CD4-positive, alpha-beta T cell (primary cell): ENCODE measurements at places on chromosomes 16 and 17.

DNA sequence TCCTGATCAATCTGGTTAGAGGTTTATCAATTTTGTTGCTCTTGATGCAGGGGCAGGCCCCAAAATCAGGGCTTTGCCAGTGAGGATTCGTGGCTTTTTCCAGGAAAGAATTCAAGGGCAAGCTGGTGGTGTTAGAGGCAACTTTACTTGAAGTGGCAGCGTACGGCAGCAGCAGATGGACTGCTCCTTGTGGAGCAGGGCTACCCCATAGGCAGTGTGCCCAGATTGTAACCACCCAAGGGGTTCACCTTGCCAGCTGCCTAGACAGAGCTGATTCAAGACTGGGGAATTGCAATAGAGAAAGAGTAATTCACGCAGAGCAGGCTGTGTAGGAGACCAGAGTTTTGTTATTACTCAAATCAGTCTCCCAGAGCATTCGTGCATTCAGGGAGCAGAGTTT is 16.7 kb downstream of the DRC7 start:
- DNase-seq, result no peak
- H3K27me3 ChIP-seq, result peaks cover 3% of the 10 kb centered on the region
- no peak overlapping the region for H3K4me3 ChIP-seq
- H3K4me1 ChIP-seq, result no peaks in the 10 kb centered on the region

DNA sequence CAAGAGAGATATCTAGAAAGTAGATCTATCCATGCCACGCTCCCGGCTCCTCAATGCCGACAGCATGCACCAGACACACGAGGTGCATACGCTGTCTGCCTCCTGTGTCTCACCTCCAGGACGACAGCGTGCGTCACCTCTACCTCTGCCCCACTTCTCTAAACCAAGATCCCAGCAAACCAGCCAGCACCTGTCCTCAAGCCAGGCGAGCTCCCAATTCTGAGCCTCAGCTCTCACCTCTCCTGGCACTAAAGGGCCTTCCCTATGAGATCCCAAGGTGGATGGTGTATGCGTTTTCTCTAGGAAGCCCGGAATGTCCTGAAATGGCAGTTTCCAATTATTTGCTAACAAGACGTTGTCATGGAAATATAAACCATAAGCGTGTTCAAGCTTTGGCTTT is 36.2 kb upstream of the RCVRN start:
- H3K4me3 ChIP-seq, result no peak overlapping the region
- H3K27me3 ChIP-seq, result no peaks in the 10 kb centered on the region
- DNase-seq, result no peak
- H3K27ac ChIP-seq, result no peak overlapping the region
- no peaks in the 10 kb centered on the region for H3K4me1 ChIP-seq

GRCh38 chr17:9229160-9229825 is 208.0 kb downstream of the NTN1 start:
- no peak for DNase-seq
- H3K36me3 ChIP-seq, result no peaks in the 10 kb centered on the region
- no peak overlapping the region for H3K27ac ChIP-seq
- peaks cover 5% of the 10 kb centered on the region for H3K27me3 ChIP-seq
- peaks cover 14% of the 10 kb centered on the region for H3K4me1 ChIP-seq

- peak; percentile 64 for DNase-seq
- no peaks in the 10 kb centered on the region for H3K27me3 ChIP-seq
- H3K36me3 ChIP-seq, result no peaks in the 10 kb centered on the region
- peak overlapping the region; percentile 7 for H3K27ac ChIP-seq
- H3K4me1 ChIP-seq, result peaks cover 3% of the 10 kb centered on the region
These were observed 22.6 kb upstream of the MPHOSPH6 start for GRCh38 chr16:82192665-82193064.

DNA sequence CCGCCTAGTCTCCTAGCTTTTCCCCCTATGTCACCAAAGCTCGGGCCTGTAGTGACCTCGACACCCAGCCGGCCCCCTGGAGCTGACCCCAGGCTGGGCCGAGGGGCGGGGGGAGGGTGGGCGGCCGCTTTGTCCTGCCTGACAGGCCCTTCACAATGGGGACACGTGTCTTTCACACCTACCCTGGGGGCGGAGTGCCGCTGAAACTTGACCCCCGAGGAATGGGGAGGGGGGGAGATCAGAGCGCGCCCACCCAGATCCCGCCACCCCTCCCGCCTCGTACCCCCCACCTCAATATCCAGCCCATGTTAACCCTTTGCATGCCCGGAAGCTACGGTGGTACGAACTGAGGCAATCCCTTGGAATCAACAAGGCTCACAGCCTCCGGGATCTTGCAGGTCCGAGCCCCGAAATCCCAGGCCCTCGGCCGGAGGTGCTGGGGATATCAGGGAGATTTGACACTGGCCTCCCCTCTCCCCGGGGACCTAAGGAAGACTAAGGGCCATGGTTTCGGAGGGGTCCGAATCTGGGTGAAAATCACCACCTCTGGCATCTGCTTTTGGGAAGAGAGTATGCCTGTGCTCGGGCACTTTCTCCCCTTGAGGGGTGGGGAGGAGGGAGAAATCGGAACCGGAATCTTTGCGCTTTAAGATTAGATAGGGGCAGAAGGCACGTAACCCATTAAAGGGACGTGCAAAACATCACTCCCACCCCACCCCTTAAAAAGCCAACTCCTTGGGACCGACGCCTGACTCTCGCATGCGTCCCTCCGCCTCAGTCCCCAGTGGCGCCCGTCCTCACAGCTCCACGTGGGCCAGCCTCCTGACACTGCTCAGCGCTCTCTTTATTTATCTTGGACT is 2.6 kb downstream of the NOG start:
- H3K4me3 ChIP-seq, result peak overlapping the region; percentile 65
- H3K27me3 ChIP-seq, result peaks cover 19% of the 10 kb centered on the region
- no peaks in the 10 kb centered on the region for H3K36me3 ChIP-seq
- peak overlapping the region; percentile 69 for H3K27ac ChIP-seq
- H3K4me1 ChIP-seq, result peaks cover 63% of the 10 kb centered on the region

GRCh38 chr16:85051683-85052082 is 24.1 kb downstream of the KIAA0513 start:
- DNase-seq, result no peak
- no peaks in the 10 kb centered on the region for H3K36me3 ChIP-seq

DNA sequence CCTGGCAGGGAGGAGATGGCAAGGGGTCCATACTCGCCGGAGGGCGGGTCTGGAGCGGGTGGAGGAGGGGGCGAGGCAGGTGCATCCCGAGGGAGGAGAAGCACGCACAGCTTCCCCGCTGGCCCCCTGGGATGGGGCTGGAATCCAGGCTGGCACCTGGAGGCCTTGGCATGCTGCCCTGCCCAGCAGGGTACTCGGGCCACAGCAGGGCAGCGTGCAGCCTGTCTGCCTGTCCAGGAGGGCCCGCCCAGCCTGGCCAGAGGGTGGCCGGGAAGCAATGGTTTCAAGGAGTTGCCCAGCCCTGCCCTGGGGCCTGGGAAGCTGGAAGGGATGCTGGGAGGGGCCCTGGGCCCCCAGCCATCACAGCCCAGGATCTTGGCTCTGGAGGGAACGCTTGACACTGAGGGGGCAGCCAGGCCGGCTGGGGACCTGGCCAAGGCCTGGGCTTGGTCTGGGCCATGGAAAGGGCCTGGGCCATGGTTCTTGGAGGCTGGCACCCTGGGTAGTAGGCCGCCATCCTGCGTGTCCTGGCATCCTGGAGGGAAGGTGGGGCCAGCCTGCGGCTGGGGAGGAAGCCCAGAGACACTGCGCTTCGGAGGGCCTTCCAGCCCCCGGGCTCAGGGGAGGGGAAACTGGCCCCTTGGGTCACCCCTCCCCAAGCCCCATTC is 1.1 kb downstream of the GLIS2 start:
- no peak for DNase-seq

DNA sequence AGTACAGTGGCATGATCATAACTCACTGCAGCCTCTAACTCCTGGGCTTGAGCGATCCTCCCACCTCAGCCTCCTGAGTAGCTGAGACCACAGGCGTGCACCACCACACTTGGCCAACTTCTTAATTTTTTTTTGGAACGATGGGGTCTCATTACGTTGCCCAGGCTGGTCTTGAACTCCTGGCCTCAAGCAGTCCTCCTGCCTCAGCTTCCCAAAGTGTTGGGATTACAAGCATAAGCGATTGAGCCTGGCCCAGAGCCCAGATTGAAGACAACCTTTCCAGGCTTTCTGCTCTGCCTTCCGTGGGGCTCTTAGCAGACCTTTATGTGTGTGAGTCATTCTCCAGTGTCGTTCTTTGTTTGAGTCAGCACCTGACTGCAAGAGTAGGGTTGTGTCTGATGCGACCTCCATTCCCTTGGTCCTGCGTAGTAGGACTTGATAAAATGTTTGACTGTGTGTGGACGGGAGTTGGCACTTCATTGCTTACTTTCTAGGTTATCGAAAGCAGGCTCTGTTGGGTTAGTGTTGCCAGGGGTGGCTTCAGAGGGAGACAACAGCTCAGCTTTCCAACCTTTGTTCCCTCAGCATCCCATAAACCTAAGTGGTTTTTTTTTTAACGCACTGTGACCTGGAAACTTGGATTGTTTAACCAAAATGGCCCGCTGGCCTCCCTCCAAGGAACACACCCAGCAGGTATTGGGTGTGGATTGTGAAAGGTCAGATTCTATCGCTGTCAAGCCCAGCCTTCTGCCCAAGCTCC is 26.4 kb downstream of the EEF2K start:
- H3K27ac ChIP-seq, result no peak overlapping the region
- DNase-seq, result no peak
- H3K36me3 ChIP-seq, result no peaks in the 10 kb centered on the region
- no peaks in the 10 kb centered on the region for H3K27me3 ChIP-seq
- H3K4me1 ChIP-seq, result no peaks in the 10 kb centered on the region

DNA sequence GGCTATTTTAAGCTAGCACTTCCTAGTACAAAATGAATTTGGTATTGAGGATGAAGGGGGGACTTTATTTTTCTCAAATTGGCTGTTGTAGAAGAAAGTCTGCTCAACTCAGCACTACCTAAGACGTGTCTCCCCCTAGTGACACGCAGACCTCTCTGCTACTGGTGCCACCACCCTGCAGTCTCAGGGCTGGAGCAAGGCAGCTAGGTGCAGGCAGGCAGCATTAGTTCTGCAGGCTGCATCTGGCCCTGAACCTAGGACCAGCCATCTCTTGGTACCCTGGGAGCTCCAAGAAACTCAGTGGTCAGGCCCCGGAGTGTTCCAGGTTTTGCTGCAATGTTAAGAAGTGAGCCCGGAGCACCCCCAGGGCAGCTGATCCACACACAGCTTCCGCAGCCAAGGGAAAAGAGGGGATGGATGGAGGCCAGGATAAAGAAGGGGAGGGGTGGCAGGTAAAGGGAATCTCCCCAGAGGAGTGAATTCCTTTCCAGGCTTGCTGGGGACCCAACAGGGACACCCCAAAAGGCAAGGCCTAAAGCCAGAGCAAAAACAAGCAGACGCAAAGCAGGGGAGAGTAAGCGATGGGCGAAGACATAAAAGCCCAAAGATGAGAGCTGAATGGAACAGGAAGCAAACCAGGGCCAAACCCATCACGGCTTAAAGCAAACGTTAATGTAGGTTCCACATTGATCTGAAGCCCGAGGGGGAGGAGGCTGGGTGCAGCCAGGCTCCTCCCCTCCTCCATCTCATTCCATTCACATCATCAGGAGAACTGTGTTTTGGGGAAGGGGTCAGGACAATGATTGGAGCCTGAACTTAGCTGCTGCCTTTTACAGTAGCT is 200.5 kb downstream of the ZFHX3 start:
- DNase-seq, result no peak
- H3K27me3 ChIP-seq, result no peaks in the 10 kb centered on the region
- H3K4me1 ChIP-seq, result peaks cover 6% of the 10 kb centered on the region
- H3K4me3 ChIP-seq, result no peak overlapping the region
- H3K27ac ChIP-seq, result no peak overlapping the region
- no peaks in the 10 kb centered on the region for H3K36me3 ChIP-seq

GRCh38 chr17:41917679-41918313 is 955 bp downstream of the ACLY start:
- peak overlapping the region; percentile 90 for H3K4me3 ChIP-seq
- no peaks in the 10 kb centered on the region for H3K27me3 ChIP-seq
- peak; percentile 37 for DNase-seq
- peaks cover 23% of the 10 kb centered on the region for H3K36me3 ChIP-seq

DNA sequence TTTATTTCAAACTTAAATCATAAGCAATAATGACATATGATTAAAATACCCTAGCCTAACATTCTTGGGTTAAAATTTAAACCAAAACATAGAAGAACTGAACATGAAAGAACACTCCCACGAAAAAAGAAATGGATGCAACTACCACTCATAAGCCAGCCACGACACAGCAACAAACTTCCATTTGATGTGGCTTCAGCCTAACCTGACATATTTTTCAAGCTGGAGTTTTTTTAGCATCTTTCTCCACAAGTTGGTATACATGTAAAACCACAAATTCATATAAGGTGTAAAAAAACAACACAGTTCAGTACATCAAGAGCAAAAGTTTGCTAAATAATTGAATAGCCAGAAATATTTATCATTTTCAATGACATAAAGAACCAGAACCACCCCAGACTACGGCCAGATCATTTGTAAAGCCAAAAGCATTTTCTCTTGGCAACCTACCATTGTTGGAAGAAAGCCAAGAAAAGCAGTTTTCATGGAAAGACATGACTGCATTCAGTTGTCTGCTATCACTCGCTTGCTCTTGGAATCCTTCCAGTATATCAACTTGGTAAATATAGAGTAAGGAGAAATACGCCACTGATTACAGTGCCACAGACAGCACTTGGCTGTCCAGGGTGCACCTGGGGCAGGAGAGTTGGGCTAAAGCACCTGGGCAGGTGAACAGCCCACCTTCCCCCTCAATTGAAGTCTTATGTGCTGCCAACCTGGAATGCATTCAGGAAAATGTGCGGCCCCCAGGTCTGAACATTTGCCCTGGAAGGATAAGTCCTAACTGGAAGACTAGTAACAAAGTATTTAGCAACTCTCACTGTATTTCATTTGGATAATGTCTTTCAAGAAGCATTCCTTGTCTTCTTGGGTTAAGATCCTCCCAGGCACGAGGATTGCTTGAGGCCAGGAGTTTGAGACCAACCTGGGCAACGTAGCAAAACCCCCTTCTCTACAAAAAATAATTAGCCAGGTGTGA is 60.5 kb downstream of the CREBBP start:
- peaks cover 84% of the 10 kb centered on the region for H3K4me1 ChIP-seq
- DNase-seq, result no peak
- H3K4me3 ChIP-seq, result no peak overlapping the region
- H3K27ac ChIP-seq, result no peak overlapping the region
- no peaks in the 10 kb centered on the region for H3K27me3 ChIP-seq

GRCh38 chr17:65254166-65254565 is 117.0 kb downstream of the RGS9 start:
- no peaks in the 10 kb centered on the region for H3K4me1 ChIP-seq
- H3K27ac ChIP-seq, result no peak overlapping the region
- H3K4me3 ChIP-seq, result no peak overlapping the region
- peaks cover 5% of the 10 kb centered on the region for H3K27me3 ChIP-seq

- no peaks in the 10 kb centered on the region for H3K27me3 ChIP-seq
- H3K4me1 ChIP-seq, result peaks cover 60% of the 10 kb centered on the region
- no peak overlapping the region for H3K27ac ChIP-seq
- DNase-seq, result no peak
- peak overlapping the region; percentile 14 for H3K4me3 ChIP-seq
These were observed 4.5 kb downstream of the TRPV2 start for GRCh38 chr17:16419929-16420271.

GRCh38 chr17:78357177-78357586 is 2.7 kb downstream of the SOCS3 start:
- no peaks in the 10 kb centered on the region for H3K27me3 ChIP-seq
- peak overlapping the region; percentile 68 for H3K27ac ChIP-seq
- peaks cover 22% of the 10 kb centered on the region for H3K36me3 ChIP-seq
